NCI-H1048 (cell line): ENCODE measurements at places on chromosomes 16 and 17.

- DNase-seq = no peak
These were observed at the start of gene KIF19 for GRCh38 chr17:74325743-74326379. KIF19 (plus strand) TSS chr17:74326226; CDS start chr17:74326350, 124 bp downstream.

DNA sequence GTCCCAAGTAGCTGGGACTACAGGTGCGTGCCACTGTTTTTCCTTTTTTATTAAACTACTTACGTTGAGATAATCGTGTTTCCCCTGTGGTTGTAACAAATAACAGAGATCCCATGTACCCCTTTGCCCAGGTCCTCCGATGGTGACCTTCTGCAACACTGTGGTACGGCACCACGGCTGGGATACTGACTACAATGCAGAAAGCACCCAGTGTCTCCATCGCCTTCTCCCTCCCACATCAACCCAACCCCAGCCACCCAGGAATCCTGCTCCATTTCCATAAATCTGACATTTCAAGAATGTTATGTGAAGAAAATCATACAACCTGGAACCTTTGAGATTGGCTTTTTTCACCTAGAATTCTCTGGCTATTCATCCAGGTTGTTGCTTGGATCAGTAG is 22.1 kb downstream of the MPRIP start:
- DNase-seq = no peak

DNA sequence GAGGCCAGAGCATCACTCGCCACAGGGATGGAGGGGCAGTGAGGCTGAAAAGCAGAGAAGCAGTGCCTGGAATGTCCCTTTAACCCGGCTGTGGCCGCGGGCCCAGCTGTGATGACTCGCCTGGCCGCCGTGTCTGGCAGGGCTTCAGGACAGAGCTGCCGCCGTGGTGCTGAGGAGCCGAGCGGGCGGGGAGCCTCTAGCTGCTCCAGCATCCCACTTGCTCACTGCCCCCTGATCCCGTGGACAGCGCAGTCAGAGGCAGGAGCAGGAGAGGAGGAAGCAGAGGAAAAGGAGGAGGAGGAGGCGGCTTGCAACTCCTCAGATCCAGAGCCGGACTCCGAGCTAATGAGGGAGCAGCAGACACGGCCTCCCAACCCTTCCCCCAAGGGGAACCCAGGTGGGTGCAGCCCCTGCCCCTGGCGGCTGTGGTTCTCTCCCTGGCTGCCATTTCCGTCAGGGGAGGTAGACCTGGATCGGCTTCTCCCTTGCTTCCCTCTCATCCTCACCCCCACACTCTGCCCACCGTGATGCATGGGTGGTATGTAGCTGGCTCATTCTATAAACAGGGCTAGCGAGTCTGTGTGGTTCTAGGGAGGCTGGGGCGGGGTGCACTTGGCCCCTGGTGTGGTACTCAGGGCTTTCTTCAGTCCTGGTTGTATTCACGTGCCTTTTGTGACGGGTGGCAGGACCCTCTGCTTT is 165.7 kb downstream of the CMIP start:
- no peak for DNase-seq

- DNase-seq = no peak
These were observed 137.2 kb downstream of the SNX29 start for GRCh38 chr16:12113523-12114345.

- DNase-seq = no peak
These were observed 279.7 kb downstream of the SLC39A11 start for GRCh38 chr17:72812823-72813222.

- no peak for DNase-seq
These were observed 107.1 kb upstream of the KCNJ16 start for GRCh38 chr17:69967910-69968411.

DNA sequence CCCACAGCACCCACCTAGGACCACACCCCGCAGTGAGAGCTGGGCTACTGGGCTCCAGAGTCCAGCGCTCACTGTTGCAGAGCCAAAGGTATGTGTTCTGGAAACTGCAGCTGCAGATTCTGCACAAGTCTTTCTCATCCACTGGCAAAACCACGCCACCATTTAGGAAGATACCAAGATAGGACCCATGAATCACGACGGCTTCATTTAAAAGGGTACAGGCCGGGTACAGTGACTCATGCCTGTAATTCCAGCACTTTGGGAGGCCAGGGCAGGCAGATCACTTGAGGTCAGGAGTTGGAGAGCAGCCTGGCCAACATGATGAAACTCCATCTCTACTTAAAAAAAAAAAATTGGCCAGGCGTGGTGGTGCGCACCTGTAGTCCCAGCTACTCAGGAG is 18.8 kb downstream of the FOXF1 start:
- DNase-seq = no peak

GRCh38 chr17:14061666-14062560 is 7.4 kb upstream of the COX10 start:
- DNase-seq = no peak

DNA sequence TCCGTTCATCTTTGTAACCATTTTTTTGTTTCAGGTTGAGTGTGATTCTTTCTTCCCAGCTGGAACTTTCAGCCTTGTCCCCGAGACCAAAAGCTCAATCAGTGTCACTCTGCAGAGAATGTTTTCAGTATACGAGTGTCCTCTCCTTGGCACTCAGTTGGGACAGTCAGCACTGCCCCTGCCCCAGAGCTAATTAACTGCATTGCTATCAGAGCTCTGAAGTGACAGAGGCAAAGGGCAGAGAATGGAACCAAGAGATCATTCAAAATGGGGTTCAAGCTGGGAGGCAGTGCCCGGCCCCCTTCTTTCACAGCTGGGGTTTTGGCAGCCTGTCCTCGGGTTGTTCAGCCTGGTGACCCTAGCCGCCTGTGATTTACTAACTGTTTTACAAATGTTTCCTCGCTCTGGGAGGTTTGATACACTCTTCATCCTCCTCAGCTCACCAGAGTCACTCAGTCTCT is 195.9 kb upstream of the TBX2 start:
- DNase-seq = no peak

DNA sequence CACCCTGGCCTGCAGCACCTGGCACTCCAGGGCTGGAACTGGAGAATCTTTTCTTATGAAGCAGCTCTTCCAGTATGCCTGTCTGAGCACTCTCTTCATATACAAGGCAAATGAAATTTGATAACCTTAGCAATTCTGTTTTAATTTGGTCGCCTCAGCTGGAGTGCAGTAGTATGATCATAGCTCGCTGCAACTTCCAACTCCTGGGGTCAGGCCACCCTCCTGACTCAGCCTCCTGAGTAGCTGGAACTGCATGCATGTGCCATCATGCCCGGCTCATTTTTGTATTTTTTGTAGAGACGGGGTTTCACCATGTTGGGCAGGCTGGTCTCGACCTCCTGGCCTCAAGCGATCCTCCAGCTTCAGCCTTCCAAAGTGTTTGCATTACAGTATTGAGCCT is 140.8 kb upstream of the CHMP6 start:
- DNase-seq = no peak
